LNCaP clone FGC (cell line): ENCODE measurements at places on chromosomes 1 and 21.

- DNase-seq: no peak
Observed at GRCh38 chr1:245969283-245969682, 537.8 kb downstream of the SMYD3 start.

- no peak for DNase-seq
Observed at GRCh38 chr1:230790026-230790425, 42.8 kb downstream of the CAPN9 start.

GRCh38 chr21:25999921-26000582 is 170.5 kb downstream of the APP start:
- DNase-seq: no peak

GRCh38 chr1:236869911-236870310 is 74.8 kb downstream of the MTR start:
- DNase-seq: no peak

DNA sequence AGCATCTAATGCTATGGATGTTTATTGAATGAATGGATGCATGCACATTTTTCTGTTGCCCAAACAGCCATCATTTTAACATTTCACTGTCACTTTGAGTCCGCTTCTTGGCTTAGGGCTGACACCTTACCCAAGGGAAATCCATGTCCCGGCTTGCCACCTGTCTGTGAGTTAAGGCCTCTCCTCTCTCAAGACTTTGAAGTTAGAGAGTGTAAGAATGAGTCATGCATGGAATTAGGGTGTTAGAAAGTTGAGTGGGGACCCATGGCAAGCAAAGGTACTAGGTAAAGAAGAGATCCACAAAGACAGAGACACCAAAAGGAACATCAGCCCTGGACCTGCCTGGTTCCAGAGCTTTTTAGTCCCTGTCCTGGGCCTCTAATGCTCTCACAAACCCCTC is 35.1 kb downstream of the ATP1A1 start:
- no peak for DNase-seq

- no peak for DNase-seq
Observed at GRCh38 chr1:202856014-202856413, 32.9 kb downstream of the RABIF start.

- no peak for DNase-seq
Observed at GRCh38 chr1:5989731-5990271, 2.4 kb downstream of the NPHP4 start.

GRCh38 chr21:42827588-42827987 is 51.8 kb downstream of the WDR4 start:
- no peak for DNase-seq

- DNase-seq: no peak
Observed at GRCh38 chr1:181032535-181032934, 1.2 kb upstream of the MR1 start.

- no peak for DNase-seq
Observed at GRCh38 chr1:16924216-16924918, 2.6 kb downstream of the CROCC start.

GRCh38 chr1:60228041-60228491 is 154.5 kb upstream of the C1orf87 start:
- no peak for DNase-seq

DNA sequence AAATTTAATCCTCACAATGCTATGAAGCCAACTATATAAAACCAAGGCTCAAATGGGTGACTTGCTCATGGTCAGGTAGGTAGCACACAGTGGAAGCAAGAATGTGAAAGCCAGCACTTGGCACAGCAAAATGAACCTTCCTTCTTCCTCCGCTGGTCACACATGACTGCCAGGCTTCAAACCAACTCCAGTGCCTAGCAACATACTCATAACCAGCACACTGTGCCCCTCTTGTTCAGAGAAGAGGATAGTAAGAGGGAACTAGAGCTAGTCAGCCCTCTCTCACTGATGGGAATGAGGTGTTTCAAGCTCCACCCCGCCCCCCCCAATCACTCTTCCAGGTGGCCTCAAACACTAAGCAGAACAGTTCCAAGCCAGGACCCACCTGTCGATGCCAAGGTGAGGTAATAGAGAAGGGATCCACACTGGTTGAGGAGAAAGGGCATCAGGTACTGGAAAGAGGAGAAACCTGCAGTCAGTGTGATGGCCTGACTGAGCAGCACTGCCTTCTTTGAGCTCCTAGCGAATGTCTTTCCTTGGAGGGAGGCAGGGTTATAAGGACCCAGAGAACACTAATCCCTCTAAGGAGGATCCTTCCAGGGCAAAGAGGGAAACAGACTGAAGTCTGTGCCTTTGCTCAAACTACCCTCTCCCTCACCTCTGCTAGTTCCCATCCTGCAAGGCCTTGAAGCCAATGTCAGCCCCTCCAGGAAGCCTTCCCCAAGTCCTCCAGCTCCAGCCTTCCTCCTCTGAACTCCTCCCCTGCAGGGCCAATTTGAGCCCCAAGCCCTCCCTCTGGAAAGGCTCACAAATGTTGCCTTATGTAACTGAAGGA is 1.2 kb downstream of the TMEM234 start:
- DNase-seq: no peak

DNA sequence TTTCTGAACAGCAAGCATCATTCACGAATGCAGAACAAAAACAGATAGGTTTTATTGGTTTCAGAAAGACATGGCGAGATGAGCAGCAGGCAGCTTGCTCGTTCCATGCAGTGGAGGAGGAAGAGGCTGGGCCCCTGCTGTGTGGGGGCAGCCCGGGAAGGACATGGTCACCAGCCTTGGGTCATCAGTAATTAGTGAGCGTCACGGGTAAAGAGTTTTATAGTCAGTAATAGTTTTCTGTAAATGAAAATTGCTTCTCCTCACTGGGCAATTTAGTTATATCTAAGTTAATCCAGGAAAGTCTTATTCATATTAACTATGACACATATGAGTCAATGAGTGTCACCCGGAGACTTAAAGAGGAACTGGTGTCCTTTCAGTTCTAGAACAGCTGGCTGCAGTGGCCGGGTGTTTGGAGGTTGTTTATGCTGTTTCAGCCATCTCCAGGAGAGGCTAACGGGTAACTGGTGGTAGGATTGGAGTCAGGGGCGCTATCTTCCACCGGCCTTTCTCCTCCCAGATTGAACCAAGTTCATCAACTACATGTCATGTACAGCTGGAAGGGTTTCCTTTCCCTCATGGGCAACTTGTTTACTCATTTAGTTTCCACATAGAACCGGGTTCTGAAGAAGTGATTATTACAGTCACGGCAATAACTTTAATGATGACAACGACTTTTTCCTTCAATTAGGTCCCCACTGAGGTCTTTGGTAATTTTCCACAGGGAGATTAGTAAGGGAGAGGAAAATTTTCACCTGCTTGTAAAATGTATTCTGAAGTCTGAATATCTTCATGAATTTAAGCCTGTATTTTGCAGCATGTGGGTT is 34.6 kb upstream of the SLC45A1 start:
- DNase-seq: no peak

DNA sequence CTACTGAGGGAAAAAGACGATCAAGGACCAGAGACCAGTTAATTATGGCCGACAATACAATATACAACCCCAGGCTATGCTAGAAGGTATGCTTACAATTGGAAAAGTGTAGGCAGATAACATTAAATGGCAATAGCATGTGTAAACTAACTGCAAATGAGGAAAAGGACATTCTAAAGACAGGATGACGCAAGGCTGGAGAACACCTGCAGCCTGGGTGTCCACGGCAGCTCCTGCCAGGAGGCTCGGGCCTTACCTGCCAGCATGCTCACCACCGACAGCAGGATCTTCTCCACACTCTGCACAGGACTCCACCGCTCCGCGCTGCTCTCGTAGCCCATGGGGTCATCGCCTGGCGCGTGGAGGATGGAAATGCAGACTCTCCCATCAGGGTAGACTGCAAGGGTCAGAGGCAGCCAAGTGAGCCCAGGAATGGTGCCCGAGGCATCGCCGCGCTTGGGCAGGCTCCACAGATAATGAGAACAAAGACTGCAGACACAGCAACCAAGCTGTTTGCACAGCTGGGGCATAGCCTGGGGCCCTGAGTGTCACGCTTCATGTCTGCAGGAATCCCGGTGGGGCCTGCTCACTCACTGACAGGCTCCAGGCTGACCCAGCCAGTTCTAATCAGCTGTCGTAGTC is 28.2 kb downstream of the UBE2G2 start:
- peak; percentile 94 for DNase-seq

GRCh38 chr1:192941722-192942411 is 117.3 kb downstream of the UCHL5 start:
- DNase-seq: no peak
